ENCODE measurements at places on chromosomes 6 and 20. TPM values are rescaled to one million over a fixed set of nuclear protein-coding genes. Genes with fewer than 3 reads are reported as not detected.

The SOBP gene
- 16.5 TPM for polyA plus RNA-seq

The BPIFB2 gene
- not detected for polyA plus RNA-seq

The MCCD1 gene
- polyA plus RNA-seq, result not detected

The SDCBP2 gene
- polyA plus RNA-seq, result 1.5 TPM

DNA sequence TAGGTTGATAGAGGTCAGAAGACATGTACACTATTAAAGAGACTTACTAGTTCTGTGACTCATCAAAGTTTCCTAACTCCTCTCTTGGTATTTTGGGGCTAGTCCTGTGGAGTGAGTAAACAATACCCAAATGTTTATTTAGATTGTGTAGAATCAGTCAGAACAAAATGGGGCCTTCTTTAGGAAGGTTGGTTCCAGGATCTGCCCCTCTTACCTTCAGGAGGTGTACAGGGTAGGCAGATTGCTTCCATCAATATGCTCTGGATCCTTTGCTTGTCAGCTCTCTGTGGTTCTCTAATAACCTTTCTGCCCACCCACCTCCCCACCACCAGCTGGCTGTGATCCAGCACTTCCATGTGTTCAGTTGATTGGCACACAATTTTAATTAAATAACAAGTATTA, 107.0 kb downstream of the POPDC3 start:
- no peak for DNase-seq

- no peak for DNase-seq
Observed at GRCh38 chr6:13769655-13770053, 44.7 kb downstream of the MCUR1 start.

GRCh38 chr20:44067650-44068081, 119.3 kb downstream of the JPH2 start:
- DNase-seq, result no peak

GRCh38 chr6:137813308-137813970, 53.6 kb upstream of the TNFAIP3 start:
- no peak for DNase-seq

DNA sequence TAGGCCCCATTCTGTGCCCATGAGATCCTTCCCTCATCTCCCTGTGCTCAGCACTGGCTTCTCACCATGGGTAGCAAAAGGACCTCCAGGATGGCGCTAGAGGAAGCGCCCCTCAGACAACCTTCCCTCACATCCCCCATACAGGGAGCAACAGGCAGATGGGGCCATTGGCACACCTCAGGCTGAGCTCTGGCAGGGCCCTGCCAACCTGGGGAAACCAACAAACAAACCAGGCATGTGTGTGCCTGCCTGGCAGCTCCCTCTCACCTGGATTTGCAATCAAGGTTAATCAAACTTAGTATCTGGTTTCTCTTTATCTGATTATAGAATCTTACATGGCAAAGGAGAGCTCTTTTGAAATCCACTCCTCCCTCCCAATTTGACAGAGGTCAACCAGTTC, 134.9 kb downstream of the SLC23A2 start:
- DNase-seq, result no peak

DNA sequence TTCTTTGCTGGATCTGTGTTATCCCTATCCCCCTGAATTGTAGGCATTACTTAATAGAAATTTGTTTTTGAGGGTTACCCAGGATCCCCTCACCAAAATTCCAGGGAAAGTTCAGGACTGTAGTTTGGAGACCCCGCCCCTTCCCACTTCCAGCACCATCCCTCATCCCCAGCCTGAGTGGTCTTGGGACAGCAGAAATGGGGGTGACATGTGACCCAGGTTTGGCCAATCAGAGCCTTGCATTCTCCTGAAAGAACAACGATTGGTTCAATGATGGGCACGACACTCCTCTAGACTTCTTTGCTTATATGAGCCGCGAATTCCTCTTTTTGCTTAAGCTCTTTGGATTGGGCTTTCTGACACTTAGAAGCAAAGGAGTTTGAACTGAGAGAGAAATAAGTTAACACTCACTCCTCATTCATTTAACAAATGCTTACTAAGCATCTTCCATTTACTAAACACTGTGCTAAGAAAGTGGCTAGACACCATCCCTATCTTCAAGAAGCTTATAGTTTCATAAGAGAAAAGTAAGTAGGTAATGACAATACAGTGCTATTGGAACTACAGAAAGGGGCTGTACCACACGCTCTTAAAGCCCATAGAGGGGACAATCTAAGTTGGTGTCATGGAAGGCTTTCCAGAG, 24.9 kb upstream of the PAQR8 start:
- DNase-seq, result no peak

DNA sequence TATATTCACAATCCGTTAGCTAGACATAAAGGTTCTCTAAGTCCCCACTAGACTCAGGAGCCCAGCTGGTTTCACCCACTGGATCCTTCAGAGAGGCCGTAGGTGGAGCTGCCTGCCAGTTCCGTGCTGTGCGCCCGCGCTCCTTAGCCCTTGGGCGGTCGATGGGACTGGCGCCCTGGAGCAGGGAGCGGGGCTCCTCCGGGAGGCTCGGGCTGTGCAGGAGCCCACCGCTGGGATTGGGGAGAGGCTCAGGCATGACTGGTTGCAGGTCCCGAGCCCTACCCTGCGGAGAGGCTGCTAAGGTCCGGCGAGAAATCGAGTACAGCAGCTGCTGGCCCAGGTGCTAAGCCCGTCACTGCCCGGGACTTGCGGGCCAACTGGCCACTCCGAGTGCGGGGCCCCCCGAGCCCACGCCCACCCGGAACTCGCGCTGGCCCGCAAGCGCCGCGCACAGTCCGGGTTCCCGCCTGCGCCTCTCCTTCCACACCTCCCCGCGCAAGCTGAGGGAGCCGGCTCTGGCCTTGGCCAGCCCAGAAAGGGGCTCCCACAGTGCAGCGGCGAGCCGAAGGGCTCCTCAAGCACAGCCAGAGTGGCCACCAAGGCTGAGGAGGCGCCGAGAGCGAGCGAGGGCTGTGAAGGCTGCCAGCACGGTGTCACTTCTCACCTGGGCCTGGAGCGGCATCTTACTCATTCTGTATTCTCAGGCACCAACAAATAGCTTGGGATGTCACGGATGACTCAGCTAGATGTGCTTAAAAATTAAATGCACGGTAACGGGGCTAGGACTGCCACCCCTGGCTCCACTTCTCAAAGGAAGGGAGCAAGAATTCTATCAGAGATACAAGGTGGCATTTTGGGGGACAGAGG, 44.1 kb downstream of the IRF4 start:
- no peak for DNase-seq
